ENCODE measurements at places on chromosomes 6 and 20. TPM values are rescaled to one million over a fixed set of nuclear protein-coding genes. Genes with fewer than 3 reads are reported as not detected.
A peak's percentile ranks its signal among the peaks of the same experiment; 100 is the strongest.

DNA sequence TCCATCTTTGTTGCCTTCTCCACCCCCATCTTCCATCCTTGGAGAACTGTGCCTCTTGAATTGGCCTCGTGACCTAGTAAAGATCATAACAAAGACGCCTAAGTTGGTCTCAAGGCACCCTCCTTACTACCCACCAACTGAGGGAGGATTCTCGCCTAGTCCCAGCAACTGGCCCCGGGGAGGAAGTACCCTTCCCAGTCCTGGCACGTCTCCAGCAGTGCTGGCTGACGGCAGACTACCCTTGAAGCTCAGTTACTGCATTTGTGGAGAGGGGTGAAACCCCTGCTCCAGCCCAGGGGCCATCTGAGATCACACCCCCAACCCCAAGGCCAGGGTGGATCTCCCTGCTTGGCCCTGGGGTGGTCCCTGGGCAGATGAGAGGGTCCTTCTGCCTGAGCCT, 2.1 kb upstream of the OSBPL2 start:
- DNase-seq, result no peak

Gene TJAP1
- 14.0 TPM for total RNA-seq

DNA sequence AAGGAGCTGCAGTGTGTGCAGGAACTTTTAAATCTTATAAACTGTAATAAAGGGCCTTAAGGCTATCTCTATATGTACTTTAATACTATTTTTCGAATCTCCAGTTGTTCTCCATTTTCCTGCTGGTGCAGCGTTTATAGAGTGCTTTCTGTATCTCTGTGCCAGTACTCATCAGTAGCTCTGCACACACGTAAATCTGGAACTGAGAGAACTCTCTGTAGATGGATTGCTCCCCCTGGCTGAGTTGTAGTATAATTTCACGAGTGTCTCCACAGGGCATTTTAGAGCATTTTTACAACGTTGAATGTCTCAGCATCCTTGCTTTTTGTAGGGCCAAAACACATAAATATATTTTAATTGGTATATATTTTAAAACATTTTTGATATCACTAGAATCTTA, 256.5 kb downstream of the TRDN start:
- DNase-seq, result no peak

GRCh38 chr20:6104493-6105188, 18.2 kb downstream of the FERMT1 start:
- DNase-seq, result no peak

Gene GFRAL
- not detected for total RNA-seq

Gene POU5F1
- total RNA-seq, result 5.0 TPM

DNA sequence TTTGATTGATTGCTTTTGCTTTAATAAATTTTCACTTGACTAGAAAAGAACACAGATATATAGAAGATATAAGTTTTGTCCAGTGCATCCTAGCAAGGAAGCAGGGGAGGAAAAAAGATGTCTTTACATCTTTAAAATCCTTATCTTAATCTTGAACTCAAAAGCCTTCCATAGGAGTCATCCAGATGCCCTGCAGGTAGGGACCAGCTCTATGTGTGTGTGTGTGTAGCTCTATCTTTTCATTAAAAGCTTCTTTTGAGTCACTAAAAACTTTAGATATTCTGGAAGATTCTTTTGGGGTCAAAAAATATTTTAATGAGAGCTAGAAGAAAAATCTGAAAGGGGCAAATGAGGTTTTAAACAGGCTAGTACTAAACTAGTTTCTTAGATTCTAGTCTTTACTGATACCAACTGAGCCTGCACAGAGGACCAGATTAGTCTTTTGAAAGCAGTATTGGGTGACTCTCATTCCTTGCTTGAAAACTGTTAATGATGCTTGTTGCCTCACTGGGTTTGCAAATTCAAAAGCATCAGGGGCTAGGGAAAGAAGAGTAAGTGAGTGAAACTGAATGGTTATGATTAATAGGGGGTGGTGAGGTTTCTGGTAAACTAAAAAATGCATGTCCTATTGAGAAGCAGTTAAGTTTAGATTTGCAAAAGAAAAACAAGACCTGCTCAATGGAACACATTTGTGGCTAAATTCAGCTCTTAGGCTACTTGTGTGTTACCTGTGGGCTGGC, 40.6 kb upstream of the JAG1 start:
- DNase-seq, result no peak

Gene PAX1
- not detected for total RNA-seq

GRCh38 chr6:29694637-29695036, 13.7 kb upstream of the ZFP57 start:
- DNase-seq, result no peak

GRCh38 chr6:123529058-123529457, 107.7 kb downstream of the TRDN start:
- no peak for DNase-seq

GRCh38 chr6:163963205-163964120, 548.9 kb downstream of the QKI start:
- no peak for DNase-seq

Gene ALDH5A1
- total RNA-seq, result 62.2 TPM

- DNase-seq, result peak; percentile 31
Observed at GRCh38 chr6:170116636-170117035, 174.2 kb downstream of the DLL1 start.

GRCh38 chr20:5357946-5358345, 41.2 kb upstream of the PROKR2 start:
- no peak for DNase-seq

DNA sequence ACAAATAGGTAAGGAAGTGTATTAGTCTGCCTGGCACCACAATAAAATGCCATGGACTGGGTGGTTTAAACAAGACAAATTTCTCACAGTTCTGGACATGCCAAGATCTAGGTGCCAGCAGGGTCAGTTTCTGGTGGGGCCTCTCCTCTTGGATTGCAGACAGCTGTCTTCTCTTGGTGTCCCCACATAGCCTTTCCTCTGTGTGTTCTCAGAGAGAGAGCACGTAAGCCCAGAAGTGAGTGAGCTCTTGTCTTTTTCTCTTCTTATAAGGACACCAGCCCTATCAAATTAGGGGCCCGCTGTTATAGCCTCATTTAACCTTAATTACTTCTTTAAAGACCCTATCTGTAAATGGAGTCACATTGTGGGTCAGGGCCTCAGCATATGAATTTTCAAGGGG, 28.3 kb downstream of the SMPDL3A start:
- no peak for DNase-seq

DNA sequence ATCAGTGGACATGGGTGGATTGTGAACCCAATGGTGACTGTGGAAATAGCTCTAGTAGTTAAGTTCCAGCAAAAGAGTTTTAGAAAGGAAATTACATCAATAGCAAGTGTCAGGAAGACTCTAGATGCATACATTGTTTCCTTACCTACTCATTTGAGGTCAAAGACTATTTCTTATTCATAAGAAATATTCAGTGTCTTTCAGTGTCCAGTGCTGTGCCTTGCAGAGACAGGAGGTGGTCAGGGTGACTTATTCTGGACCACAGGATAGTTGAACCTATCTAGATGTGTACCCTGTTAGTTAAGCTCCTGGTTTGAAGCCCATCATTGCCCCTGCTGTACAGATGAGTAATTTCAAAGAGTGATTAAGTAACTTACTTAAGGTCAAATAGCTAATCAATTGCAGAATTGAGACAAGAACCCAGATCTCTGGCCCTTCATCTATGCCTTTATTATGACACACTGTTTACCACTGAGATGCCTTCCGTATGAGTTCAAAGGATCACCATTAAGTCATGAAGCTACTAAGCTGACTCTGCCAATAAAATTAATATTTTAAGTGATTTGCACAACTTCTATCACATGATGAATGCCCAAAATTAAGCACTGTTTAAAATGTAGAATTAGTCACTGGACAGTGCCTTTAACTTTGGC, 136.1 kb downstream of the PDSS2 start:
- DNase-seq, result no peak

DNA sequence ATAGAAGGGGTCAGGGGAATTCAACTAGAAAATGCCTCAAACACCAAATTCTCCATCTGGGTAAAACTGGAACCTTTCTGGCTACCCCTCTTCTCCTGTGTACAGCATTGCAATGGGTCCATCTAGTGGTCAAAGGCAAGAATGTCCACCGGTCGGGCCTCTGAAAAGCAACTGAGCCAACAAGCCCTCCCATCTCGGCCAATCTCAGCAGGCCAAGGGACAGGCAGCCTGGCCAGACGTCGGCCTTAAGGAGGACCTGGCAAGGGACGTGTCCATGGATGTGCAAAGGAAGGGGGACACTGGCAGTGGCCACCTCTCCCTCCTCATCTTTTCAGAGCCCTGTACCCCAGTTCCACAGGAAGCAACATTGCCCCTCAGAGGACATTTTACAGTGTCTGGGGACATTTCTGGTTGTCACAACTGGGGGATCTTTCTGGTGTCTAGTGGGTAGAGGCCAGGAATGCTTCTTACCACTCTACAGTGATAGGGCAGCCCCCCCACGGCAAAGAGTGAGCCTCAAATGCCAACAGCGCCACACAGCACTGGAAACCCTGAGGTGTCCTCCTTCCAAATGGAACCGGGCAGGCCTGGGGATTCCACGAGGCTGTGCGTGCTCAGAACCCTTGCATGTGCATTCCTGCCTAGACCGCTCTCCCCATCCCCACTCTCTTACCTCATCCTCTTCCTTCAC, 99.8 kb upstream of the FOXA2 start:
- peak; percentile 66 for DNase-seq

- no peak for DNase-seq
Observed at GRCh38 chr6:112571488-112572270, 224.5 kb downstream of the RFPL4B start.

DNA sequence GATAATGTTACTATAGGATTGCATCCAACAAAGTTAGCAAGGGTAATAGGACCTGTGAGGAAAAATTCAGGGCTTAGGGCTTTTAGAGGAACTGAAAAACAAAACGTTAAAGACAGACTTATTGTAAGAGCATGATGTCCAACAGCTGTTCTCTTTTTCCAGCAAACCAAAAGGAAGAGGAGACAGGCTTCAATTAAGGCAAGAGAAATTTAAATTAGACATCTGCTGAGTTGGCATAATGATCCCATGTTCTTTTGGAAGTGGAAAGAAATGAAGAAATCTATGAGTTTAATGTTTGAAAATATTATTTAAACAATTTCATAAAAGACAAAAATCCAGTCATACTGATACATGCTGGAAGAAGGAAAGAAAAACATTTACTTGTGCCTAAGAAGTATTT, 95.7 kb upstream of the HMGCLL1 start:
- DNase-seq, result no peak

Gene STX11
- total RNA-seq, result 0.75 TPM

Gene KCNK5
- total RNA-seq, result 62.3 TPM

Gene SLC17A2
- total RNA-seq, result 27.6 TPM

- no peak for DNase-seq
Observed at GRCh38 chr6:170177772-170178560, 112.9 kb downstream of the DLL1 start.

DNA sequence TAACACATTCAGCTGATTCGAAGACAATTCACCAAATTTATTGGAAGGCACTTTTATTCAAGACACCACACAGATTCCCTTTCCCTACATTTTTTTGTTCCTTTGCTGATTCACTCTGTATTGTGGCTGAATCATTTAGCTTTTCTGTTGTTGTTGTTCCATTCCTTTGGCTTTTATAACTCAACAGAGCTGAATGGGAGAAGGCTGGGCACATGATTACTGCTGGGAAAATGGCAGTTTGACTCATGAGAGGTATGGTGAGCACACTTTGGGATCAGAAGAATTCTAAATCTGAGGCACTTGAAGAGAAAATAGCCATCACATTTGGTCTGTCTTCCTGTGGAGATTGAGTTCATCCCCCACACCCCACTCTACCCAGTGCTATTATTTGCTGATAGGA, 15.7 kb upstream of the SAYSD1 start:
- no peak for DNase-seq

DNA sequence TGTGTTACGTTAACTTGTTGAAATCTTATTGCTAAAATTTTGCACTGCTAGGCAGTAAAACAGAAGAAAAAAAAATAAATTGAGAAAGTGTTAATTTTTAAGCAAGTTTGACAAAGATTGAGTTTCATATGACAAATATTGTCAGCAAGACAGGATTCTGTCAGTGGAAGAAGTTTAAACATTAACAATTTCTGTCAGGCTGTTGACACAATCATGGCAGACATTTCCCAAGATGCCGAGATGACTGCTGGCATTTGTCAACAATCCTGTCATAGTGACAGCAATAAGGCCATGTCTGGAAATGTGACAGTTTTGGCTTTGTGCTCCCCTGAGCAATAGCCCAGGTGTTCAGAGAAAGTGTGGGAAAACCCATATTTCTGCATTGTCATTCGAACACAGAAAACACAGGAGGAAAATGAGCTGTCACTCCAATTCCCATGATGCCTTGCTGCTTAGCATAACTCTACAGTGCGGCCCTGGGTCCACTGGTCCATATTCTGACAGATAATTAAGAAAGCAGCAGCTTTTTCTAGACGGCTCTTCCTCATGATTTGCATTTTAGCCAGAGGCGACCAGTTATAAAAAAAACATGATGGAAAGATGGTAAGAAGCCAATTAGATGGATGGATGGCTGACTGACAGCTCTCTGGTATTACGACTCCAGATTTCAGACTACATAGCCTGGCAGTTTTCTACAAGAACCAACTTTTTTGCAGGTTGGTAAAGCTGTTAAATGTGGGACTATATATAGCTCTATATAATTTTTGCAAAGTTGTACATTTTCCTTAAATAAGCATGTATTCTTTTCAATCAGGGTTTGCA, 43.6 kb upstream of the DEFB112 start:
- DNase-seq, result peak; percentile 75

Gene CST5
- not detected for total RNA-seq

Gene FBXO9
- total RNA-seq, result 70.2 TPM

DNA sequence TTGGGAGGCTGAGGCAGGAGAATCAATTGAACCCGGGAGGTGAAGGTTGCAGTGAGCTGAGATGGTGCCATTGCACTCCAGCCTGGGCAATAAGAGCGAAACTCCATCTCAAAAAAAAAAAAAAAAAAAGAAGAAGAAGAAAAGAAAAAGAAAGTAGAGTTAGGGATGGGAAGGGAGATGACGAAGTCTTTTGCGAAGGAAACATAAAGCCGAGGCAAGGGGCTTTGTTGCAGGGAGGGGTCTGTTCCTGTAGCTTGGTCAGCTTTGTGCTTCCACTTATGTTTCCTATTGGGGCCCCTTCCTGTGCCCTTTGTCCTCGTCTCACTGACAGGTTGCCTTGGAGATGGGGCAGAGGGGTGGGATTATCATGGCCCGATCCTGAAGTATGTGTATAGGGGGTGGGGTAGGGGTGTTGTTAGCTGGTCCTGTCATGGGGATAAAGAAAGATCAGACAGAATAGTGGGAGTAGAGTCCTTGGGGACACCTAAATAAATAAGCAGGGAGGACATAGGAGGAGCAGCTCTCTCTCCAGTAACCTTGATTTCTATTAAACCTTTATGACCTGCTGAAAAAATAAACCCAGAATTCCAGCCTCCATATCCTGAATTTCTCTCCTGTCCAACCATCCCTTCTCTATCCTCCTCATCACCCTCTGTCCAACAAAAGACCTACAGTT, 1.1 kb upstream of the CLIC1 start:
- DNase-seq, result no peak

Gene LHFPL5
- not detected for total RNA-seq

- DNase-seq, result no peak
Observed at GRCh38 chr6:129902681-129903080, 41.6 kb upstream of the TMEM244 start.

- no peak for DNase-seq
Observed at GRCh38 chr6:170283212-170284081, 7.4 kb downstream of the DLL1 start.

Gene BTN2A1
- 5.0 TPM for total RNA-seq

GRCh38 chr20:17612287-17612991, 42.6 kb downstream of the DSTN start:
- peak; percentile 47 for DNase-seq
